Activated CD4-positive, alpha-beta T cell treated with anti-CD3 and anti-CD28 coated beads, Interleukin-2, amount 10 ng/mL, durations not matched to agents 24 days and 14 days (primary cell): ENCODE measurements at places on chromosomes 3 and 15.

- no peak for DNase-seq
Measured at GRCh38 chr3:123499322-123499721, 50.4 kb upstream of the ADCY5 start.

DNA sequence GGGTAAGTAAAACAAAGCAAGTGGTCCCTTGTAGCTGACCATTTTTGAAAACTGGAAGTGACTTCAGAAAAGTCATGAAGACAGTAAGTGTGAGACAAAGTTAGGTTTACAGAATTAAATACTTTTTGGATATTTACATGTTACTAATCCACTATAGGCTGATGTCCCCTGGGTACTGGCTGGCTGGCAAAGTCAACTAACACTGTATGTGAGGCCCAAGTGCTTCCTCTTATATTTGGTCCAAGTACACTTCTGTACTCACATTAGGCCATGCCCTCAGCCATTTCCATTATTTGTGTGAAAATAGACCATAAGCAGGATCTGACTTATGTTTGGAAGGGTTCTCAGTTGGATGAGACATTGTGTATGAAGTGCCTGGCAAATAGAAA is 5.5 kb upstream of the LEKR1 start:
- DNase-seq, result no peak

- no peak for DNase-seq
Measured at GRCh38 chr3:57088503-57088902, 28.0 kb downstream of the SPATA12 start.

DNA sequence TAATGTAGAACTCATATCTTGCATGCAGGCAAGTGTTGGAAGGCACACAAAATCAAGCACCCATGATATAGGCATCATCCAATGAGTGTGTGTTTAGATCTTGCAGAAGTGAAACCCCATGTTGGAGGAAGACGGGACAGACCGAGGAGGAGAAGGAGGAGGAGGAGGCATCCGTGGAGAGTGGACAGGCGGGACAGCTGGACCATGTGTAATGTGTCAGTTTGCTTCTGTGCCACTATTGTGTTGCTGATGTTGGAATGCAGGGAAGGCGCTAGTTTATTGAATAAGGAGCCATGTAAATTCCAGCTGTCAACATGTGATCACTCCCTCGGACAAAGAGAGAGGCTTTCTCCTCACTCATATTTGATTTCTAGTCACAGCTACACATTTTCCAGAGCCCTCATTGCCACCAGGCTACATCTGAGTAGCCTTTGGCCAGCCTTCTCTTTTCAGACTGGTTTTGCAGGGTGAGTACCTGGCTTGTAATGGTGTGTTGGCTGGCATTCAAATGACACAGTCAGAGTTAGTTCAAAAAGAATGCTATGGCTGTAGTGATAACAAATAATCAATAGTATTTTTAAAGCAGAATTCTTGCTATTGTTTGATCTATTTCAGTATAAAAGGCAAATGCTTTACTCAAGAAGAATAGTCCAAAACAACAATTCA is 1037.6 kb upstream of the NR2F2 start:
- DNase-seq, result no peak

DNA sequence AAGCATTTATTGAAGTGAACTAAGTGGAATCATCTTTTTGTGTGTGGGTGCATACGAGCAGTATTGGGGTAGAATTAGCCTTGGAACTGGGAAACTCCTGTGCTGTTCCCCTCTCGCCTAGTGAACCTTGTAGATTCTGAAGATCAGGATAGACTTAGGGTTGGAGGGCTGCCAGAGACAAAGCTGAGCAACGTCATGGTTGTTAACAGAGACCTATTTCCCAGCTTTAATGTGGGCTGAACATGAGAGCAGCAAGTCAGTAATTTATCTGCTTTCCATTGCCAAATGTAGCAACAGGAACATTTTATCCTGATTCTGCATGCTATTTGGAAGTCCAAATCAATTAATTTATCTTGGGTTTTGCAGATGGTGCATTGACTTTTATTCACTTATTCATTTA is 246.6 kb downstream of the IL20RB start:
- DNase-seq, result no peak

DNA sequence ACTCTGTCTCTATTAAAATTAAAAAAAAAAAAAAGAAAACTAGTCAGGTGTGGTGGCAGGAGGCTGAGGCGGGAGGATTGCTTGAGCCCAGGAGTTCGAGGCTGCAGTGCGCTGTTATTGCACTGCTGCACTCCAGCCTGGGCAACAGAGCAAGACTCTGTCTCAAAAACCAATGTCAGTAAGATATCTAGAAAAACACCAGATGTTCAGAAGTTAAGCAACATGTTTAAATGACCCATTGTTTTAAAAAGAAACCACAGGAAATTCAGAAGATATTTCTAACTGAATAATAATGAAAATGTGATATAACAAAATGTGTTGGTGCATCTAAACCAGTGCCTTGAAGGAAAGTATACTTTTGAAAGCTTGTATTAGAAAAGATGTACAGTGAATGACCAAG is 203.4 kb upstream of the CGNL1 start:
- DNase-seq, result no peak

DNA sequence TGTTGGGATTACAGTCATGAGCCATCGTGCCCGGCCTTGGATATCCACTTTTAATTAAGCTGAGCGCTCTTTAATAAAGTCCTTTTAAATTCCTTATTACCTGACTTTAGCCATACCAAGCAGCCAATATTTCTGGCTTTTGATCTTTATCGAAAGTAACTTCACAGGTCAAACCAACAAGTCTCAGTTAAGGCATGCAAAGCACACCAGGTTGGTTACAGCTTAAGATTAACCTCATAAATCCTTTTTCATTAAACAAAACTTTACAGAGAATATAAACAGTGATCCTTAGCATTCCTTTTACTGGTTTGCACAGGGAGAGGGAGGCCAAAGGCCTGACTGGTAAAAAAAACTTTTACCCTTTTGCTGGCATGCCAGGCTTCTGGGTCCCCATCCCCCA is 17.7 kb downstream of the ZNF662 start:
- DNase-seq, result no peak

DNA sequence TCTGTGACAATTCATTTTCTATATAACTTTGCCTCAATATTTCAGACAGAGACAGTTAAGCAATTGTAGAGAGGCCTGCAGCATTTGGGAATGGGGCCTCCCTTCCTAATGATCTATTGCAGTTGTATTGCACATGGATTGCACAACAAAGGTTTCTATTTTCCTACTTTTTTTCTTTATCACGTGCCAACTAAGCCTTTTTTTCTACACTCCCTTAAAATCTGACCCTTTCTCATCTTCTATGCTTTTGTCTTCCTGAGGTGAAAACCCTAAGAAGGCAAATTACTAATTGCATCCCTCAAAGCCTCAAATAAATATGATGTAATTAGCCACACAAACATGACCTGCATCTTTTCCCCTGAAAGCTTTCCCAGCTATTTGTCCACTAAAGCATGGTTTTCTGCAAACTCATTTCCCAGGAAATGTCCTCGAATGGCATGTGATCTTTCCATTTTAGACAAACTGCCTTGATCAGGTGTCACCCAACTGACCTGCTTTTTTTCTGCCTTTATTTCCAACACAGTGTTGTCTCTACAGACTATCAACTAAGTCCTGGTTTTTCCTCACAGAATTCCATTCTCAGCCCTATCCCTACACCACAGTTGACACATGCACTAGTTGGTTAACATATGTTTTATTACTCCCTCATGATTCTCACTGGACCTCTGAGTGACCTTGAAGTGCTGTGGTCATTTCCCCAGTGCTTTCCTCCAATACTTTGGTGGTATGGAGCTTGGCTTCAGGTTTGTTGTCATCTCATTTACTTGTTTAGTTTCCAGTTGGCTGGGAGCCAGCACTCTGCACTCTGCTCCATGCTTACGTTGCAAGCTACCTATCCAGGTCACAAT is 31.9 kb upstream of the TSC22D2 start:
- DNase-seq, result no peak

DNA sequence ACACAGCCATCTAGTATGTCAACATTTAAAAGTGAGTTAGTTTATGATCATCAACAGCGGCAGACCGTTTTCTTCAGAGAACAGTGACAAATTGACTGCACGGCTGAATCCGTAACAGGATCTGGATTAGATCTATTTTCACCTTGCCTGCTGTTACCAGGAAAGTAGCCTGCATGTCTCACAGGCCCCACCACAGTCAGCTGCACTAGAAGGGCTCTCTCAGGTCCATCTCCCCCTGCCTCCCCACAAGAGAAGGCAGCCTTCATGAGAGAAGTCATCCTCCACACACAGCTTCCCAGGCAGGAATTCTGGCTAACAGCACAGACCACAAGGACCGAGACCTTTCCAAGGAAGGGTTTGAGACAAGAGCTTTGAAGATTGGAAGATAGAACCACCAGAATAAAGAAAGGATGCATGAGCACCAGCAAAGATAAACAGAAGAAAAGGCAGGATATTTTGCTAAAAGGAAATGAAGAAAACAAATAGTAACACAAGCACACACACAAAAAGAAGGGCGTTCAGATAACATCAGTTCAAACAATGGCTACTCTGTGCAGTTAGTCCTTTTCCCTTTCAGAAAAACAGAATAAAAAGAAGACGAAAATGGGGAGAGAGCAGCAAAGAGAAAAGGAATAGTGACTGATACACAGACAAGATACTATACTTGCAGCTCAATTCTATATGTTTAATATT is 127.5 kb downstream of the SNRK start:
- DNase-seq, result no peak

- DNase-seq, result no peak
Measured at GRCh38 chr3:127038466-127038865, 55.6 kb downstream of the PLXNA1 start.

DNA sequence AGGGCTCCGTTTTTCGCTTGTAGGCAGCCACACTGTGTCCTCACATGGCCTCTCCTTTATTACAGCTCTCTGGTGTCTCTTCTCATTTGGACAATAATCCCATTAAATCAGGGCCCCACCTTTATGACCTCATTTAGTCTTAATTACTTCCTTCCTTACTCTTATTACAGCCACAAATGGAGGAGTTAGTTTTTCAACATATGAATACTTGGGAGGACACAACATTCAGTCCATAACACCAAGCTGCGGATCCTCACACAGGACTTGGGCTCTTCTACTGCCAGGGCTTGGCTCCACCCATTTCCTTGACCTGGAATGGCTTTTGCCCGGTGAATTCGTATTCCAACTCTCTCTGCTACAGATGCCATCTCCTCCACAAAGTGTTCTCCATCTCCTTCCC is 74.3 kb upstream of the SLC7A14 start:
- DNase-seq, result no peak

GRCh38 chr3:146160964-146161662 is at the start of gene PLOD2:
PLOD2 (minus strand) TSS chr3:146161184; CDS start chr3:146160989, 195 bp downstream.
- DNase-seq, result peak; percentile 75

DNA sequence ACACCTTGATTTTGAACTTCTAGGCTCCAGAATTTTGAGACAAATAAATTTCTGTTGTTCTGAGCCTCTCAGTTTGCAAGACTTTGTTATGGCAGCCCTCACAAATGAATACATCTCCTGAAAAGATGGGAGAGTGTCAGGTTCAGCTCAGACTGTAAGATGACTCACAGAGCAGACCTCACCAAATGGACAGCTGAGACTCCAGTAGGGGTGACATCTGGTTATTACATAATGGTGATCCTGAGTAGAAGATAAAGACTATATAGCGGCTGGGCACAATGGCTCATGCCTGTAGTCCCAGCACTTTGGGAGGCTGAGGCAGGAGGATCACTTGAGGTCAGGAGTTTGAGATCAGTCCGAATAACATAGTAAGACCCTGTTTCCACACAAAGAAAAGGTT is 26.2 kb upstream of the MTMR14 start:
- DNase-seq, result no peak

- DNase-seq, result peak; percentile 74
Measured at GRCh38 chr3:38163117-38163840, 2.1 kb upstream of the OXSR1 start.

GRCh38 chr15:98067339-98067738 is 106.8 kb downstream of the ARRDC4 start:
- DNase-seq, result no peak

GRCh38 chr3:110323349-110323748 is 748.3 kb upstream of the NECTIN3 start:
- no peak for DNase-seq

DNA sequence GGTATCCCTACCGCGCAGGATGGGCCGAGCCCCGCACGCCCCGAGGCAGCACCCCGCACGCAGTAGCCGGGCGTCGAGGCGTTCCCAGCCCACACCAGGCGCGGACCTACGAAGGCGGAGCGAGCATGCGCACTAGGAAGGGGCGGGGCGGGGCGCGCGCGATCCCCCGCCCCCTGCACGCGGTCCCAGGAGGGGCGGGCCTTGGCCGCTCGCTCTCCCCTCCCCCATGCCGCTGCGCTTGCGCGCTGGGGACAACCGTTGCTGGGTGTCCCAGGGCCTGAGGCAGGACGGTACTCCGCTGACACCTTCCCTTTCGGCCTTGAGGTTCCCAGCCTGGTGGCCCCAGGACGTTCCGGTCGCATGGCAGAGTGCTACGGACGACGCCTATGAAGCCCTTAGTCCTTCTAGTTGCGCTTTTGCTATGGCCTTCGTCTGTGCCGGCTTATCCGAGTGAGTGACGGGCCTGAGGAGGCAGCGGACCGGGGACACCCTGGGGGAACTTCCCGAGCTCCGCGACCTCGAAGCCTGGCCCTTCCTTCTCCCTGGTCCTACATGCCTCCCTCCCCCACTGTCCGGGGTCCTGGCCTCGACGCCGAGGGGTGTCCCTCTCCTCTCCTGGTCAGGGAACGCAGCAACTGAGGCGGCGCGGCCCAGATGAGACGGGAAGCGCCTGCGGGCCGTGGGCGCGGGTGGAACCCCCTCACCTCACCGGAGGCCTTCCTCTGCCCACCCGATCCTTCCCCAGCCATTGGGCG is at the start of gene SPESP1:
TSS of gene SPESP1 (plus strand) at position 258 of the 755 bp plus-strand sequence. CDS start at position 387, 129 bp downstream.
- peak; percentile 78 for DNase-seq

- DNase-seq, result no peak
Measured at GRCh38 chr15:51668446-51668845, 12.9 kb upstream of the SCG3 start.

DNA sequence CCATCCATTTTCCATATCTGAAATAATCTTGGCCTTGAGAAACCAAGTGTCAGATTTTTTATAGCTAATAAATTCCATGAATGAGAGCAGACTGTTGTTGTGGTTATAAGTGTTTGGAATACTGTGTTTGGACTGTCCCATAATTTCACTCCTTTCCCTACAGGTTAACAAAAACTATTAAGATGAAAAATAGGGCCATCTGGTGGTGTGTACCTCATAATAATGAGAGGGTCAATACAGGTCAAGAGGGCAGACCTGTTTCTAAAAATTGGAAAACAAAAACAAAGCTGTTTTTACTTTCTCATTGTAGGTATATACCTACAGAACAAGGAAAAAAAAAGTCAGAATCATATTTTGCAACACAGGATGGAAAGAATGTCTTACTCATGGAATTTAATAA is 553.8 kb upstream of the SGO1 start:
- DNase-seq, result no peak

DNA sequence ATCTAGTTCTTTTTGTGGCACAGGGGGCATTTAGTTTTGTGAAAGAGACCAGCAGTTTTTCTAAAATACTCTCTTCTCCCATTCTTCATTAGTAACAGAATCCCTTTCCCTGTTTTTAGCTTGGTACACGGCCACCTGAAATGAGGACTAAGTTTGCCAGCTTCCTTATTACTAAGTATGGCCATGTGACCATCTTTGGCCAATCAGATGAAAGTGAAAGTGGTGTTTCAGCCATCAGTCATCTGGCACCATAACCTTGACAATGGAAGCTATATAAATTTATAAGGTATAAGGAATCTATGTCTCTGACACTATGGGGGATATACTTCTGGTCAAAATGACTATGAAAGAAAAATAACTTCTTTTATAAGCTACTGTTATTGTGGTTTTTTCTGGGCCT is 570.4 kb downstream of the AGBL1 start:
- DNase-seq, result no peak
